Activated T-cell treated with anti-CD3 and anti-CD28 coated beads for 24 hours (primary cell): ENCODE measurements at places on chromosomes 13 and 19.

GRCh38 chr19:10543059-10543419 is 665 bp upstream of the ATG4D start:
- DNase-seq, result no peak

GRCh38 chr13:34217343-34218025 is 399.5 kb downstream of the RFC3 start:
- DNase-seq, result no peak

GRCh38 chr19:492091-492531 is 4.2 kb upstream of the MADCAM1 start:
- DNase-seq, result no peak

DNA sequence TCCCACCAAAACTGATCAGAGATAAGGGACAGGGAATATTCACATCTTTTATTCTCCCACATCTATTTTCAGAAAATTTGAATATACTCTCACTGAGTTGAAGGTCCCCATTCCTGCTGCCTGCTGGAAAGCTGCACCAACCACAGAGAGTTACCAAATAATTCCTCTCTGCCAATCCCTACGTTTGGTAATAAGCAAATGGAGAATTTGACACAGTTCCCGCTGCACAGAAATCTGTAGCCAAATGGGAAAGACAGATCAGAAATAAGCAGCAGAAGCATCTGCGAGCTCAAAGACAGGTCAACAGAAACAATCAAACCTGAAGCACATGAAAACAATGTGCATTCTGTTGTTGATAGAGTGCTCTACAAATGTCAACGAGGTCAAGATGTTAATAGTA is 9.9 kb downstream of the ZNF112 start:
- DNase-seq, result no peak

DNA sequence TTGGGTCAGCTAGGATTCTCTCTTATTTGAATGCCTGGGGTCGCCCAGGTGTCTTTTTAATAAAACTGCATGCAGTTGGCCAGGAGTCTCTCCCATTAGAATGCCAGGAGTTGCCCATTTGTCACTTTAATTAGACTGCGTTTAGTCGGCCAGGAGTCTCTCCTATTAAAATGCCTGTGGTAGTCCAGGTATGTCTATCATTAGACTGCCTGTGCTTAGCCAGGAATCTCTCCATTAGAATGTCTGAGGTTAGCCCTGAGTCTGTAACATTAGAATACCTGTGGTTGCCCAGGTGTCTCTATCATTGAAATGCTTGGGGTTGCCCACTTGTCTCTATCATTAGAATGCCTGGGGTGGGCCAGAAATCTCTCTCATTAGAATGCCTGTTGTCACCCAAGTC is 1470.9 kb downstream of the UQCRFS1 start:
- no peak for DNase-seq

DNA sequence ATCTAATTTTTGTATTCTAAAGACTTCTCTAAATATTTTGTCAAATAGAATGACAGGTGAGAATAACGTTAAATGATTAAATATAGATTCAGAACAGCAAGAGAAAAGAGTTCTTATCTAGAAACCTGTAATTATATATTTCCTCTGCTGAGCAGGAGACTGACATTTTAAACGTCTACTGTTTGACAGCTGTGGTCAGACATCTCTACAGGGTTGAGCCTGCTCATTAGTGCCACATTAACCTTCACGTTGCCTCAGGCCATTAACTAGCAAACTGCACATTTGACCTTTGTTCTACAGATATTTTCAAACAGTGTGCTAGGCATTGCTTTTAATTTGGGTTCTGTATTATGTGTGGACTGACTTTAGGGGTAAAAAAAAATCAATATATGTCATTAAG is 347.5 kb downstream of the GPC5 start:
- no peak for DNase-seq

GRCh38 chr19:50317115-50317514 is 12.1 kb downstream of the KCNC3 start:
- DNase-seq, result no peak

DNA sequence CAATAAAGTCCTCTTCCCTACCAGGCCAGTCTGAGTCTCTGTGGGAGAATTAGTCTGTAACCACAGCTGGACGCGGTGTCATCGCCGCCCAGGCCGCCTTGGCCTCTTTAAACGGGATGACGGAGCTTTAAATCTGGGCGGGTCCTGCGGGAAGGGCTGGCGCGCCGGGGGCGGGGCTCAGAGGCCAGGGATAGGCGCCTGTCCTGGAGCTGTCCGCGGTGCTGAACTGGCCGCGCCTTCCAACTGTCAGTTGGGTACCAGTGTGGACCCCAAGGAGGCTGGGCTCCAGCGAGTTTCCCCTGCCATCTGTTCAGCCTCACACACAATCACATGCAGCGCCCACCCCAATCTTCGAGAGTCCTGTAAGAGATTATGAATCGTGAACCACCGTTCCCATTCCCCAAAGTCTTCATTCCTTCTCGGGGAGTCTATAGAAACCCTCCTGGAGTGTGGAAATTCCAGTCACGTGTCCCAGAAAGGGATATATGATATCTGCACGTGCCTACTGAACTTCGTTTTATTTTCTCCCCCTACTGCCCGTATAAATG is 11.5 kb downstream of the APLP1 start:
- DNase-seq, result peak; percentile 65
